Aorta (tissue), 5 donors: ENCODE measurements at places on chromosomes 3 and 15. TPM values are rescaled to one million over a fixed set of nuclear protein-coding genes. Genes with fewer than 3 reads are reported as not detected.

DNA sequence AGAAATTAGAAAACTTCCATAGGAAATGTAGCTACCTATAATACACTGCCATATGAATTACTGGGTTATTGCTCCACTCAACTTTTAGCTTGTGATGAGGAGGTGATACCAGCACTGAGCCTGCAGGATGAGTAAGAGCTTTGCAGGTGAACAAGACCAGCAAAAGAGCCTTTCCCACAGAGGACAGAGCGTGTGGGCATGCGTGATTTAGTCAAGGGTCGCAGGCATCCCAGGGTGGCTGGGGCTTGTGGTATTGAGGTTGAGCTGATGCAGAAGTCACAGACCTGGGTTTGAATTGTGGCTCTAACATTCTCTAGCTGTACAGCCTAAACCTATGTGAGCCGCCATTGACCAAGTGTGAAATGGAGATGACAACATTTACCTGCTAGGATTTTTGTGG, 5.6 kb downstream of the NRROS start:
- DNase-seq: no peak

DNA sequence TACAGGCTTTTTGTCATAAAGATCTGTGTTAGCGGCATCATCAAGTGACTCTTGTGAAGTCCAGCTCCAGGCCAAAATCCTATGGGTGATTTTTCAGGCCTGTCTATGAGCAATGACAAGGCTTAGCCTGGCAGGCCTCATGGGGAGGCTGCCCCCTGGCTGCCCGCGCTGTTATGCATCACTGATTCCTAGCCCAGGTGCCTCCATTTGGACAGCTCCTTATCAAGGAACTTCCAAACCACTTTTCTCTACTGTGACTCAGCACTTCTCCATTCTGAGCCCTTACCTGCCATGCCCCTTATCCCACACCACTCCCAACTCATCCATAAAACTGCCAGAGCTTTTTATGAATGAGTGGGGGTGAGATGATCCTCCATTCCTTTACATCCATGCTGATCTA, 91.5 kb upstream of the C3orf80 start:
- DNase-seq: no peak

The RTP1 gene
- 0.48 TPM for total RNA-seq

GRCh38 chr3:174342171-174342570, 517.0 kb upstream of the NAALADL2 start:
- DNase-seq: no peak

The NOX5 gene
- 0.19 TPM for total RNA-seq

DNA sequence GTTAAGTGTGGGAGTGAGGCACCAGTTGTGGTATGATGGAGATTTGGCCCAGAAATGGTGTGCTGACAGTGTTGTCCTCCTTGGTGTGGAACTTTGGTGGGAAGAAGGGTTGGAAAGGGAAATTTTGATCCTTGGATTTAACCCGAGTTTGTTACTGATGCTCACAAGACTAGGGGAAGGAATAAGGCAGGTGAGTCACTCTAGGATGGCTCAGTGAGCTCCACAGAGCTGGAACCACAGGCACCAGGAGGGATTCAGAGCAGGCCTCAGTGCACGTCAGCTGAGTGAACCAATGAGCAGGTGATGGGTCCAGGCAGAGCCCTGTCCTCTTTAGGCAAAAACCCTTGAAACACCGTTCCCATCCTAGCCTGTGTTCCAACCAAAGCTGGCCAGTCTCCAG, 11.4 kb downstream of the CHRD start:
- peak; percentile 43 for DNase-seq

DNA sequence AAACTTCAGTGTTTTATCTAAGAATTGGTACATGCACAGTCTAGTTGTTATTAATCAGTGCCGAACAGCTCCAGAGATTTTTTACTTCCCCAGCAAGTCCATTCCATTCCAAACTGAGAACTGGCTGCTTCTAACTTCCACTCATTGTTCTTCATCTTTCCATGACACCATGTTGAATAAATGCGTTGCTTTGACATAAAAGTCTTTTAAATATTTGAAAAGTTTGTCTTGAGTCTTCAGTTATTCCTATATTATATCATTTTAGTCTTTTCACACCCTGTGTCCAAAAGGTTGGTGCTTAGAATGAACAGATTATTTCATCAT, 65.4 kb downstream of the CMSS1 start:
- DNase-seq: no peak

The ULK3 gene
- total RNA-seq: 19.3 TPM

The ZWILCH gene
- 6.6 TPM for total RNA-seq

- no peak for DNase-seq
These were observed 110.6 kb downstream of the LPP start for GRCh38 chr3:188264226-188265207.

- no peak for DNase-seq
These were observed 88.2 kb upstream of the RNF7 start for GRCh38 chr3:141649871-141650270.

- DNase-seq: no peak
These were observed 23.3 kb downstream of the ST3GAL6 start for GRCh38 chr3:98786364-98787006.

The ANKRD63 gene
- total RNA-seq: not detected

The SLC6A1 gene
- total RNA-seq: 1.4 TPM

GRCh38 chr3:108124337-108125152, 33.7 kb upstream of the CD47 start:
- no peak for DNase-seq

GRCh38 chr15:87118435-87118834, 1038.8 kb downstream of the AGBL1 start:
- DNase-seq: no peak

DNA sequence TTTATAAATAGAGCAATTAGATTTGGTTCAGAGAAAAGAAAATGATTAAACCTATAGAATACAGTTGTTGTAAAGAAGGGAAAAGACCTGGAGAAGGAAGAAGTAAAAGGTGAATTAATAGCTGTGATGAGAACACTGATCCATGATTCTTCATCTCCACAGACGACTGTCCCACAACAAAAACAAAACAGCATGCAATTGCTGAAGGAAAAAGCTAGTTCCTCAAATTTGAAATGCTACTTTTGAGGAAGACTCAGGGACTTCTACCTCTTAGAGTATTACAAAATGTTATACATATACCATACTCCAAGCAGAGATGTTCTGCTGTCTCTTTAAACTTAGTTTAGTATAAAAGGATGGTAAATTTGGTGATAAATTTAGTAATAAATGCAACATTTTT, 21.5 kb downstream of the ALCAM start:
- DNase-seq: no peak

DNA sequence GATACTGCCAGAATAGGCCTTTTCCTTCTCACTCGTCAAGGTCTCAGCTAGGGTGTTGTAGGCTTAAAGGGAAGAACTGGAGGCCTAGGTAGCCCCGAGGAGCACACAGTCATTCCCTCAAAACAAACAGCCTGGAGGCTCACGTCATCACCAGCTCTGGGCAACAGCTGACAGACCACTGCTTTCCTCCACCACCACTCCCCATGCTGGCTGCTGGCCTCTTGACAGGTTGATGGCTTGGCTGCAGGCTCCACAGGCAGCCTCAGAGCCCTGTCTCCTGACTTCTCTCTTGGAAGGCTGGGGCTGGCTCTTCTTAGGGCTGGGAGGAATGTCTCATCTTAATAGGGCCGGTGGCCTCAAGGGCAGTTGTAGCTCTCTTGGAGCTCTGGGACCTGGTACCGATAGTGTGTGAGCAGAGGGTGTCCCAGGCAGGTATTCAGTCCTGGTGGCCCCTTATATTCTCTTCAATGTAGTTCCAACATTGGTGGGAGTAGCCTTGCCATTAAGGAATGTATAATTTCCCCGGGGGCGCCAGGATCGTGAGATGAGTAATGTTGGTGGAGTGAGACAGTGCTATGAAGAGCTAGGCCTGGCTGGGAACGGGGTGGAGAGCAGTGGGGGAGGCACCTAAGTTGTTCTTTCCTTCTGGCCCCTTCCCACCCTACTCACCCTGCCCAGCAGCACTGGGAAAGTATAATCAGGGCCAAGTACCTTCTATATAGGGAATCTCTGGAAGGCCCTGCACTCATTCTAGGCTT, 6.1 kb upstream of the AP2M1 start:
- no peak for DNase-seq

The SEMA5B gene
- 4.9 TPM for total RNA-seq

The REC114 gene
- total RNA-seq: not detected

- DNase-seq: peak; percentile 83
These were observed at the start of gene UBE2Q2 for GRCh38 chr15:75842722-75843677. Gene UBE2Q2, plus strand, starts transcription at chr15:75843447. Its CDS starts 220 bp downstream, at chr15:75843667.

- no peak for DNase-seq
These were observed 1.6 kb downstream of the NXPE3 start for GRCh38 chr3:101780661-101781060.

- peak; percentile 66 for DNase-seq
These were observed 7.9 kb downstream of the PRRT3 start for GRCh38 chr3:9944271-9944670.

The ANKUB1 gene
- not detected for total RNA-seq

DNA sequence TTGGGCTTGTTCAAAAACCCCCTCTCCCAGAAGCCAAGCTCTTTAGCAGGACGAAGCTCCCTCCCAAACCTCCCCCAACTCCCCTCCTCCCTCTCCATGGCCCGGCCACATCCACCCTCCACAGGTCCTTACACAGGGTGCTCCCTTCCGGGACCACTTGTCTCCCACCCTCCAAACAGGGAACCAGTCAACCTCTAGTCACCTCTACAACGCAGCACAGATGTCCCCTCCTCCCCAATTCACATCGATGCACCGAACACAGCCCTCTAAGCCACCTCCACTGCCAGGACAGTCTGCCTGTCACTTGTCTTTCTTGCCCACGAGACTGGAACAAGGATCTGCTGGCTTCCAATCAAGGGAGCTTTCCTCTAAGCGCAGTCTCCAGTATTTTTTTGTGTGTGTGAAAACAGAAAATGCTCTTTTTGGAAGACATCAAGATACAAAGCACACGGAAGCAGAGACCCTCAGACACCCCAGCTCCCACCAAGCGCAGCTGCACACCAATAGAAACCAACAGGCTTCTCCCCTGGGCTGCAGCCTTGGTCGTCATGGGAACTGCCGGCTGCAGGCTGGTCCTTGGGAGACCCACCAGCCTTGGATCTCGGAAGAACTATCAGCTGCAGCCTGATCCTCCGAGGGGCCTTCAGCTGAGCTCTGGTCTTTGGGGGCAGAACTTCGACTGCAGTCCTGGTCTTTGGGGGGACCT, 26.5 kb downstream of the IQSEC1 start:
- no peak for DNase-seq

The IL1RAP gene
- total RNA-seq: 17.2 TPM

- DNase-seq: no peak
These were observed 28.8 kb upstream of the IMPDH2 start for GRCh38 chr3:49058011-49058410.

GRCh38 chr3:126295407-126295939, 61.7 kb downstream of the KLF15 start:
- no peak for DNase-seq

DNA sequence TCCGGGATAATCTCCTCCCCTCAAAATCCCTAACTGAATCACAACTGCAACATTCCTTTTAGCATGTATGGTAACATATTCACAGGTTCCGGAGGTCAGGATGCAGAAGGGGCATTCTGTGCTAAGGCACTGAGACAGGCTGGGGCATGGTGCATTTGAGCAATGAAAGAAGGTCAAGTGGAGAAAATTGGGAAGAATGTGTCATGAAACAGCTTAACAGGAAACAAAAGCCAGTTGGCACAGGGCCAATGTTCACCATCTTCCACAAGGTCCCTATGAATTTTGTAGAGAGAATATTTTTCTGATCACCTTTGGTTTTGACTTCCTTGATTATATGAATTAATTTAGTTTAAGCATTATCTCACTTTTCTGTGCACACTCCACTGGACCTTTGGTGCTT, 587.7 kb upstream of the NR2F2 start:
- no peak for DNase-seq

- DNase-seq: no peak
These were observed 61.5 kb downstream of the MAP3K13 start for GRCh38 chr3:185424435-185424834.

GRCh38 chr3:124526601-124527000, 203.7 kb upstream of the UMPS start:
- no peak for DNase-seq

GRCh38 chr3:14471690-14472089, 68.5 kb downstream of the GRIP2 start:
- DNase-seq: no peak

GRCh38 chr3:188178293-188178936, 24.5 kb downstream of the LPP start:
- no peak for DNase-seq
